ENCODE measurements at places on chromosomes 2 and 18.

DNA sequence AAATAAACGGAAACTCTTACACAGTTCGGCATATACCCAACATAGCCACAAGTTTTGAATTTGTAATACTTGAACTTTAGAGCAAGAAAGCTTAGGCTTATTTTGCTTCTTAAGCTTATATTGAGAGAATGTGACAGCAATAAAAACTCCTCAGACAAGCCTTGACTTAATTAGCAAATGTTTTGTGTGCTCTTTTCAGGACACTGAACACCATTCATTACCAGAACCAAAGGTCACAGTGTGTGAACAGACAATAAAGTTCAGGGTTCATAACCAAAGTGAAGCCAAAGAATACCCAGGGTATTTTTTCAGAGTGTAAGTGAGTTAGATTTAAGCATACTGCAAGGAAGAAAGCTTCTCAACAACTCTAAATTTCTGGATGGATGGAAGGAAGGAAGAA is 605.8 kb downstream of the METTL4 start:
- no peak for DNase-seq

GRCh38 chr2:50765146-50765545 is 266.8 kb downstream of the NRXN1 start:
- DNase-seq: no peak

- no peak for DNase-seq
These were observed 138.8 kb upstream of the ID2 start for GRCh38 chr2:8543060-8543382.

- no peak for DNase-seq
These were observed 489.6 kb upstream of the SPRED2 start for GRCh38 chr2:65922030-65922429.

GRCh38 chr2:215727507-215728503 is 285.5 kb downstream of the MREG start:
- no peak for DNase-seq

GRCh38 chr2:64062840-64063239 is 43.6 kb upstream of the VPS54 start:
- no peak for DNase-seq

GRCh38 chr2:223787358-223787757 is 50.0 kb downstream of the AP1S3 start:
- DNase-seq: no peak

GRCh38 chr2:229669841-229670240 is 44.5 kb downstream of the DNER start:
- no peak for DNase-seq

DNA sequence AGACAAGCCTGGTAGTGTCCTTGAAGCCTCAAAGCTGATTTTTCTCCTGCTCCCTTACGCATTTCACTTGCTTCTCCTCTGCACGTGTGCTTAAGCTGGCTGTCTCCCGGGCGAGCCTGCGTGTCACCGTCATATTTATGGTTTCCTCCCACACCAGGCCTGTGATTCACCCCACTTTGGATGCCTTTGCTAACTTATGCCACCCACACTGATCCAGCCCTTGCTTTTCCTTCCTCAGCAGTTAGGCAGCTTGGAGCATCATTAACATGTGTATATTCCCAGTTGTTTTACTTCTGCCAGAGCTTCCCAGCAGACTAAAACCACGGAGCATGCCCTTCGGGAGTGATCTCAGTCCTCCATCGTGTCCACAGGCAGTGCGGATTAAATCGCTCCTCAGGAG is 2.2 kb downstream of the ST3GAL5 start:
- DNase-seq: no peak

DNA sequence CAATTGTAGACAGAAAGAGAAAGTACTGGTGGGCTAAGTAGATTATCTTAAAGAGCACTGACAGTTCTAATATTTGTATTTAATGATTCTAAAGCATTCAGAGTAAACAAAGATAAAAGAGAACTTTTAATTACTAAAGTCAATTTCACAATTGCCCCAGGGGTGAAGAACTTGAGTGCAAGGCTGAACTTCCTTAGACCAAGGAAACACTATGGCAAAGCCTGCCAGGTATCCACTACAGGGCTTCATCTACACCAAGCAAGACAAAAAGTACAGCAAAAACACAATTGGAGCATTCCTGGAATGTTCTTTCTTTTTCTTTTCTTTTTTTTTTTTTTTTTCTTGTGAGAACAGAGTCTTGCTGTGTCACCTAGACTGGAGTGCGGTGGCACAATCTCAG is 46.9 kb upstream of the NDUFV2 start:
- no peak for DNase-seq
